Stimulated activated CD8-positive, alpha-beta memory T cell treated with anti-CD3 and anti-CD28 coated beads, Interleukin-15, amount 100 ng/mL, for 1 hour (primary cell): ENCODE measurements at places on chromosomes 6 and 20.

- DNase-seq = no peak
Measured at GRCh38 chr20:5024103-5024502, 22.8 kb upstream of the SLC23A2 start.

DNA sequence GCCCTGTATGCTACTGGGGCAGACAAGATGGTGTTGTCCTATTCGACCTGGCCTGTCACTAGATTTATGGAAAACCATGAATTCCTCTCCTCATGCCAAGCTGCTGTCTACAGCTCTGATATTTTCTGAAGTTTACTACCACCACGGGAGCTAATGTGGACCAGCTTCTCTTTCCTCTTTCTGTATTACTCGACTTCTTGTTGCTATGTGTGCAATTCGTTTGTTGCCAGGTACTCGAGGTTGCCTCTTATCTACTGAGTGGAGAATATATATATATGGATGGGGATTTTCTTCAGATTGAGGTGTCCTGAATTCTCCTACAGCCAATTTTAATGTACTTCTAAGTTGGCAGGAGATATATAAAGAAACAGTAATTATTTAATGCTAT lies 34.7 kb downstream of the MAN1A1 start:
- no peak for DNase-seq

DNA sequence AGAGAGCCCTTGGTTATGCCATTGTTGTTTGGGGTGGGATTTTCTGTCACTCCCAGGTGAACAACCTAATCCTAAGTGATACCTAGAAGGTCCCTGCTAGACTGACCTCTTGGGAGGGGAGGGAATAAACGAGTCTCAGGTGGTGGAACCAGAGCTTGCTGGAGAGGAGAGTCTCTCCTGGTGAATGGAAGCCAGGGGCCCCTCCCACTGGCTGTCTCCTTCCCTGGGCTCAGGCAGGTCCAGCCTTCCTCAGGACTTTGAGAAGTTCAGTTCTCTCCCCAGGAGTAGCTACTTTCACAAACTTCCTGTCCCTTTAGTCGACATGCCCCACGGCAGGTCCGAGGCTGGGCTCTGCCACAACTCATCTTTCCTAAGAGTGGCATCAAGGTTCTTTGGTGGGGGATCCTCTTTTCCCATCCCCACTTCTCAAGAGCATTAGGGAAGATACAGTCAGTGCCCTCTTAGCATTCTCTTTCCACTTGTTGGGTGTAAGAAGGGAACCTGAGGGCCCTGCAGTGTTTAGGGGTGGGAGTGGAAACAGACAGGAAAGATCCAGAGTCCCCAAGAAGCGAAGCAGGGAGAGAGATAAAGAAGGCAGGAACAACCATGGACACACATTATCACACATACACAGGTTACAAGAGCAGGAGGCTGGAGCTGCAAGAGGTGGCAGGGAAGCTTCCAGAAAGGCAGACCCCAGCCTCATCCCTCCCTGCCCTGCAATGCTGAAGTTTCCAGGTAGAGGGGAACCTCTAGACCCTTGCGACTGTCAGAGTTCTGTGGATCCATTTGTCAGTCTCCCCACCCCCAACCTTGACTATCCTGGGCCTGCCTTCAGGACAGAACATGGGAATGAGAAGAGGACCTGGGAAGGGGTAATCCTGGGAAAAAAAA lies 900 bp upstream of the GLP1R start:
- DNase-seq = no peak

- DNase-seq = no peak
Measured at GRCh38 chr6:64538722-64539121, 903.1 kb downstream of the PHF3 start.

- DNase-seq = no peak
Measured at GRCh38 chr6:109743739-109744138, 52.6 kb downstream of the FIG4 start.

- no peak for DNase-seq
Measured at GRCh38 chr20:22688485-22688884, 104.1 kb upstream of the FOXA2 start.

DNA sequence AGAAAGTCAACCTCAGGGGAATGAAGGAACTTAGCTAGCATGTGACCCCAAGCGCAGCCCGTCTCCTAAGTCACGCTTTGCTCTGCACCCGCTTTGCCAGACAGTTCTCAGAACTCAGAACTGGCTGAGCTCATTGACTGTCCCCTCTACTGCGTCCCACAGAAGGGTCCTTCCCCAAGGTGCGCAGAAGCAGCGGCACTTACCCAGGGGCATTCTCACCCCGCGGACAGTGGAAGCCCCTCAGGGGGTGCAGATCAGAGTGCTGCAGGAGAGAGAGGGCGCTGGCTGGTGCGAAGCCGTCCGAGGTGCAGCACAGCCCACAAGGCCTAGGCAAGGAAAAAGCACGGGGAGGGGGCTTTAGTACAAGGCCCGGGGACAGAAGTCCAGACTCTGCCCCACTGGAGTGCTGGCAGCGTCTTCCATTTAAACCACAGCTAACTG lies 807 bp downstream of the SNHG17 start:
- no peak for DNase-seq

DNA sequence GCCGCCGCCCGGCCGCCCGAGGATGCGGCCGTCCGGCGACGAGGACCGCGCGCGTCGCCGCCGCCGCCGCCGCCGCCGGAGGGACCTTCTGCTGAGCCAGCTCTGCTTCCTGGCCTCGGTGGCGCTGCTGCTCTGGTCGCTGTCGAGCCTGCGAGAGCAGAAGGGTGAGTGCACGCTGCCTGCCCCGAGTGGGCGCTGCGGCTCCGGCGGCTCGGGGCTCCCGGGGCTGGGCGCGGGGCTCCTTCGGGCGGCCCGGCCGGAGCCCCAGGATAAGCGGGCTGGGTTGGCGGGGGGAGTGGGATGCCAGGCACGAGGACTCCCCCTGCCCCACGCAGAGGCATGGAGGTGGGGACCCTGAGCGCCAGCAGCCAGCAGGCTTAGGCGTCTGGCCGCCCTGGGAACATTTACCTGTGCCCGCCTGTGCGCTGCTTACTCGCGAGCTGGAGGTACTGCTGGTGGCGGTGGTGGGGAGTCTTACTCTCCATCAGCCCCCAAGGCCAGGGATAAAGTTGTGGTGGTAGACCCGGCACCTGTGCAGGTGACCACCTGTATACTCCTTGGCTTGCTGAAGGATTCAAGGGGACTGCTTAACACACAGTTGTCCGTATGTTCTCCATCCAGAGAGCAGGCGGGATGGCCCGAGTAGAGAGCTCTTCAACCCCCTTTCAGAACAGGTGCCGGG lies 520 bp downstream of the SLC24A3 start:
- DNase-seq = no peak

GRCh38 chr6:168137024-168137423 lies 58.0 kb upstream of the FRMD1 start:
- DNase-seq = no peak

DNA sequence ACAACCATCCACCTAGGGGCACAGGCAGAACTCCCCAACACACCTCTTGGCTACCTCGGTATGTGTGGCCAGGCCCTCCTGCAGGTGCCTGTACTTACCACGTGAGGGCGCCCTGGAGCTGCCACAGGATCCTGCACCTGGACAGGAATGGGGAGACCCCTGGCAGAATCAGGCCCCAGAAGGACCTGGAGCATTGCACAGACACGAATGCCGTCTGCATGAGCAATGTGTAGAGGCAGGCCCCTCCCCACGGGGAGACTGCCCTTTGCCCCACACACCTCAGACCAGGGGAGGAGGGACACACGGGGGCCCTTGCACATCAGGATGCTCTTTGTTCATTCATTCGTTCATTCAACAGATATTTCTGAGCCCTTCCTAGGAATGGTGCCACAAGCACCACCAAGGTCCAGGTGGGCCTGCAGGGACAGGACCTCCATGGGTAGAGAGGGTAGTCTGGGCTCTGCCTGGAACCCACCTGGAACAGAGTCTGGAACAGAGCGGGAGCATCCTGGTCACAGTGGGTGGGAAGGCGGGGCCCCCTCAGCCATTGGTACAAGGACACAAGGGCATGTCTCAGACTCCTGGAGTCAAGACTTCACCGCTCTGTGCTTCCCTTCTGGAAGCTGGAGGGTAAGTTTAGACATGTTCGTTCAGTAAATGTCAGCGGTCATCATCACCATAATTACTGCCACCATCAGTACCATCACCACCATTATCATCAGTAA lies 32.3 kb downstream of the YTHDF1 start:
- peak; percentile 20 for DNase-seq

DNA sequence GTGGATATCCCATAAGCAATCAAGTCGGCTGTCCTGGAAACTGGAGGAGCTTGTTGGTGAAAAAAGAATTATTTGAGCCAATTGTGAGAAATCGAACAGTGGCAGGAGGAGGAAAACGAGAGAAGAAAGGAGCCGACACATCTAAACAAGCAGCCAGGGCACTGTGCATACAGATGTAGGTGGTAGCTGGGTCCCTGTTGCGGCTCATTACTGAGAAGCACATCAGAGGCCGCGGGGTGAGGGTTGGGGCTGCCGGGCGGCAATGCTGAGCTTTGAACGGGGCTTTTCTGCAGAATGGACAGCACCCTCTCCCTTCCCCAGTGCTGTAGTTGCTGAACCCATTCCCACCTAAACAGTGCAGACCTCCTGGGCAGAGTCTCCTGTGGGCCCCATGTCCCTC lies 4.1 kb upstream of the LEMD2 start:
- DNase-seq = no peak

DNA sequence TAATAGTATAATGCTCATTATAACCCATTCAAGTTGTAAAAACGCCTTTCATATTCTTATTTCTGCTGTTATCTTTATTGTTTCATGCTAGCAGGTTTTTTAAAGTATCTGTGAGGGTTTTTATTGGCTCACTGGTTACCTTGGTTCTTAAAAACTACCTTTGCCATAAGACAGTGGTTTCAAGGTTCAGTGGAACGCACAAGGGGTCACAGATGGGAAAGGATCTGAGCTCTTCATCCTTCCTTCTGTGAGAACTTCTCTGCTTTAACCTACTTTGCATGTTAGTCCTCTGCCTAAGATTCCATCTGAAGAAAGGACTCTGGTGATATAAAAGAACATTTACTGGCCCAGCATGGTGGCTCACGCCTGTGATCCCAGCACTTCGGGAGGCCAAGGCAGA lies 492.6 kb downstream of the CD83 start:
- no peak for DNase-seq

DNA sequence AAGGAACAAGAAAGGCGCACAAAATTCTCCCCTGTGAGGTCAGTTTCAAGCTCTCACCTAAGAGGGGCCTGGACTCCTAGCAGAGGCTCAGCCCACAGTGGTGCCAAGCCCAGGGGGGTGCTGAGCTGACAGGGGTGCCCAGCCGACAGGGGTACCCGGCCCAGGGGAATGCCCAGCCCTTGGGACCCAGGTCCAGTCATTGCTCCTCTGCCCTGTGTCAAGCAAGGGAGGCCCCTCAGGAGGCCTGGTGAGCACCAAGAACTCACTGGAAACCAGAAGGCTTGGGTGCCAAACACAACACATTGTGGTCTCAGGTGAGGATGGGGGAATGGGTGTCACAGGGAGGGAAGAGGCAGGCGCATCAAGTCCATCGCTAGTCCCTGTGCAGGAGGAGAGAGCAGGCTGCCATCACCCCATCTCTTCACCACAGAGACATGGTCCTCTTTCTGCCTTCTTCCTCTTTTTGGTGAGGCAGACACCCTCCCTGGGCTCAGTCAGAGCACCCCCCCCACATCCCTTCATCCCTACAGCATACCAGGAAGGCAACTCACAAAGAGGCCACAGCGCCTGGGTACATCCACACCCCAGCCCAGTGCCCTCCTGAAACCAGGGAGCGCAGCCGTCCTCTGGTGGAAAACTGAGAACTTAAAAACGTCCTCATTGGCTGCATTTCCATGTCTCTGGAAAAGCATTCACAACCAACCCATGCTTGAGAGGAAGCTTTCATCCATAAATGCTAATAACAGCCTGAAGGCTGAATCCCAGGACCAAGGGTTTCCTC lies 111.3 kb downstream of the BANF2 start:
- DNase-seq = no peak

DNA sequence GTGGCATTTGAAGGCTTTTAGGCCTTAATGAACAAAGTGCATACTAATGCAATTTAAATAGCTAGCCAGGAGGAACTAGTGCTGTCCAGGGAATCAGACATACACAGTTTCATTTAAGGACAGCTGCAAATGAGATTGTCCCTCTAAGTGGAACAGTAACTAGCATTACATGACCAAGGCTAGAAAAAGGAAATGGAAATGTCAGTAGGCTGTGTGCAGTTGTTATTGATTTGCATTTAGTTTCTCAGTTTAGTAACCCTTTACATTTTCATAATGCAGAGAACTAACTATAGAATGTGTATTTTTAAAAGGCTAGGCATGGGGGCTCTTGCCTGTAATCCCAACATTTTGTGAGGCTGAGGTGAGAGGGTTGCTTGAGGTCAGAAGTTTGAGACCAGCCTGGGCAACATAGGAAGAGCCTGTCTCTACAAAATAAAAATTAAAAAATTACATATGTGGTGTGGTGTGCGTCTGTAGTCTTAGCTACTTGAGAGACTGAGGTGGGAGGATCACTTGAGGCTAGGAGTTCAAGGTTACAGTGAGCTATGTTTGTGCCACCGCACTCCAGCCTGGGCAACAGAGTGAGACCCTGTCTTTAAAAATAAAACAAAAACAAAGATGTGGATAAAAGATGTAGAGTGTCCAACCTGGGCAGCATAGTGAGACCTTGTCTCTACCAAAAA lies 468.0 kb downstream of the UTRN start:
- DNase-seq = no peak

GRCh38 chr6:169393753-169394152 lies 140.1 kb upstream of the THBS2 start:
- no peak for DNase-seq

DNA sequence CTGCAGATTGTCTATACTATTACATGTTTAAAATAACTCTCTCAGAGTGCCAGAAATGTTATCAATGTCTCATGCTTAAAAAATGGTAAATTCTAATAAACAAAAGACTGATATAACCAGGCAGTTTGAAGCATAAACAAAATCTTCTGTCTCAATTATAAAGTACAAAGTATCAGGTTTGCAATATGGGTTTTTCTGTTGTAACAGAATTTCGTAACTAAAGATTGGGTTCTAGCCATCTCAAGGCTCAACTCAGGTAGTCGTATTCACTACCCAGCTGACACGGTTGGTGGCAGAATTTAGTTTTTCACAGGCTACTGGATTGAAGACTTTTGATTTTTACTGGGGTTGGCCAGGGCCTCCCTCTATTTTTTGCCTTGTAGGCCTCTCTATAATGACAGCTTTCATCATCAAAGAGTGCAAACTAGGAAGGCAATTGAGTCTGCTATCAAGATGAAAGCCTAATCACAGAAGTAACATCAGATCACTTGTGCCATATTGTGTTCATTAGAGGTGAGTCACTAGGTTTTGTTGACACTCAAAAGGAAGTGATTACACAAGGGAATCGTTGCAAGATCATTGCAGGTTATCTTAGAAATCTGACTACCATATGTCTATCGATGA lies 3.6 kb downstream of the CYP39A1 start:
- DNase-seq = no peak

DNA sequence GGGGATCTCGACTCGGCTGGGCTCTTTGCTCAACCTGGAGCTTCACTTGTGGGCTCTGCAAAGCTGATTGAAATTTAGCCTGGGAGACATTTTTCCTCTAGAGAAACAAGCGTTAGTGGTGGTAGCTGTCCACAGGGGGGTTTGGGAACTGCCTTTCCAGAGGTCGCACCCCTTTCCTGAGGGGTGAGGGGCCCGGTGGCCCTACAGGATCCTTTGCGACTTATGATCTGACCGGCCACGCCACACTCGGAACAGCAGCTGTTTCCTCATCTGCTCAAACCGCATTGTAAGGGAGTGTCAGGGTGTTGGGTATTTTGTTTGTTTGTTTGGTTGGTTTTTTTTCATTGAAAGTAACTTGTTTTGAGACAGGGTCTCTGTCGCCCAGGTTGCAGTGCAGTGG lies 21.0 kb downstream of the PNLDC1 start:
- no peak for DNase-seq

GRCh38 chr6:30682143-30683117 lies 4.0 kb downstream of the PPP1R18 start:
- DNase-seq = peak; percentile 72

GRCh38 chr6:57254055-57254717 lies 32.1 kb upstream of the RAB23 start:
- no peak for DNase-seq
